Stomach (tissue), 19 donors: ENCODE measurements at places on chromosomes 7 and 10. TPM values are rescaled to one million over a fixed set of nuclear protein-coding genes. Genes with fewer than 3 reads are reported as not detected.

DNA sequence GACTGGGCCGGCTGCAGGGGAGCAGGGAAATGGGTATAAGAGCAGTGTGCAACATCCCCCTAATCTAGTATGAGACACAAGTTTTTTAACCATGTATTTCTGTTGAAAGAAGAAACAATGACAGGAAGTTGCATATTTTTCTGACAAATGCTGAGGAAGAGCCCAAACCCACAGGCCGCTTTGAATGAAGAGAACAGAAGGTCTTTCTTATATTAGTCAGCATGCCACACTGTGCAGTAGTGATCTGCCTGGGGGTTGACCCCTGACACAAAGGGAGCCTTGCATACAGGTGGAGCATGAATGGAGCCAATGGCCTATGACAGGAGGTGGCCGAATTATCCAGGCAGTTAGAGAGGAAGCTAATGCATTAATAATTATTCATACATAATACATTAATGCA, 518.3 kb downstream of the PLXDC2 start:
- no peaks in the 10 kb centered on the region for H3K27me3 ChIP-seq
- no peak overlapping the region for H3K27ac ChIP-seq
- H3K4me1 ChIP-seq = no peaks in the 10 kb centered on the region
- no peak overlapping the region for H3K4me3 ChIP-seq
- no peak for DNase-seq

- H3K4me3 ChIP-seq = no peak overlapping the region
- DNase-seq = no peak
- no peaks in the 10 kb centered on the region for H3K4me1 ChIP-seq
- no peak overlapping the region for H3K27ac ChIP-seq
- no peaks in the 10 kb centered on the region for H3K36me3 ChIP-seq
- H3K27me3 ChIP-seq = no peaks in the 10 kb centered on the region
Observed at GRCh38 chr7:24436131-24436920, 136.9 kb upstream of the PALS2 start.

DNA sequence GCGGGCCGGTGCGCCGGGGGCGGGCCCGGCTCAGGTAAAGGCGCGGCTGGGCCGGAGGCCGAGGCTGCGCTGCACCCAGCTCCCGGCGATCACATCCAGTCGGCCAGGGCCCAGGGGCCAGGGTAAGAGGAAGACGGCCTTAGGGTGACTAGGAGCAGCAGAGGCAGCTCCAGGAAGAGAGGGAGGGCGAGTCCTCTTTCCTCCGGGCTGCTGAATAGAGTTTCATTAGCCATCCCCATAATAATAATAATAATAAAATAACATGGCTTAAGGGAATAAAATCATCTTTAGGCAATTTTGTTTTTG, 44.8 kb upstream of the CDK1 start:
- H3K36me3 ChIP-seq = no peaks in the 10 kb centered on the region
- H3K27ac ChIP-seq = peak overlapping the region; percentile 95
- H3K4me1 ChIP-seq = peaks cover 14% of the 10 kb centered on the region
- peaks cover 35% of the 10 kb centered on the region for H3K27me3 ChIP-seq

GRCh38 chr7:100588438-100588837, 2.3 kb downstream of the FBXO24 start:
- H3K36me3 ChIP-seq = no peaks in the 10 kb centered on the region
- no peak for DNase-seq
- H3K4me1 ChIP-seq = peaks cover 32% of the 10 kb centered on the region
- no peak overlapping the region for H3K4me3 ChIP-seq
- no peak overlapping the region for H3K27ac ChIP-seq

DNA sequence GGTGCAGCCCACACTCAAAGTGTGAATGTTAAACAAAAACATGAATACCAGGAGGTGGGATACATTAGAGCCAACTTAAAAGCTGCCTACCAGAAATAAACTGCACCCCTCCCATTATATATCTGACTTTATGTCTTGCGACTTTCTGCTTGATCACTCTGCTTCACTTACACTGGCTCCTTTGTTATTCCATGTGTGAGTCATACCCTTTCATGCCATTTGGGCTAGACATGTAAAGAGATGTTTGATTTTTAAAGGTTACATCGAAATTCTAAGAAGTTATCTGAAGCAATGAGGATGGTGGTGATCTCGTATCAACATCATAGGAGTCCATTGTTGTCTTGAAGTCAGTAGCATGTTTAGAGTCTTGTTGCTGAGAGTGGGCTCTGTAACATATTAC, 31.6 kb upstream of the ETV1 start:
- DNase-seq = no peak
- H3K27ac ChIP-seq = no peak overlapping the region
- no peaks in the 10 kb centered on the region for H3K27me3 ChIP-seq
- no peaks in the 10 kb centered on the region for H3K4me1 ChIP-seq
- H3K4me3 ChIP-seq = no peak overlapping the region

GRCh38 chr7:8065356-8065813, 96.8 kb downstream of the GLCCI1 start:
- DNase-seq = no peak
- no peak overlapping the region for H3K27ac ChIP-seq
- peaks cover 6% of the 10 kb centered on the region for H3K4me1 ChIP-seq
- peaks cover 15% of the 10 kb centered on the region for H3K36me3 ChIP-seq
- H3K27me3 ChIP-seq = no peaks in the 10 kb centered on the region

GRCh38 chr7:15043931-15044330, 141.4 kb upstream of the DGKB start:
- H3K27ac ChIP-seq = no peak overlapping the region
- H3K36me3 ChIP-seq = no peaks in the 10 kb centered on the region
- no peaks in the 10 kb centered on the region for H3K4me1 ChIP-seq
- H3K27me3 ChIP-seq = no peaks in the 10 kb centered on the region

DNA sequence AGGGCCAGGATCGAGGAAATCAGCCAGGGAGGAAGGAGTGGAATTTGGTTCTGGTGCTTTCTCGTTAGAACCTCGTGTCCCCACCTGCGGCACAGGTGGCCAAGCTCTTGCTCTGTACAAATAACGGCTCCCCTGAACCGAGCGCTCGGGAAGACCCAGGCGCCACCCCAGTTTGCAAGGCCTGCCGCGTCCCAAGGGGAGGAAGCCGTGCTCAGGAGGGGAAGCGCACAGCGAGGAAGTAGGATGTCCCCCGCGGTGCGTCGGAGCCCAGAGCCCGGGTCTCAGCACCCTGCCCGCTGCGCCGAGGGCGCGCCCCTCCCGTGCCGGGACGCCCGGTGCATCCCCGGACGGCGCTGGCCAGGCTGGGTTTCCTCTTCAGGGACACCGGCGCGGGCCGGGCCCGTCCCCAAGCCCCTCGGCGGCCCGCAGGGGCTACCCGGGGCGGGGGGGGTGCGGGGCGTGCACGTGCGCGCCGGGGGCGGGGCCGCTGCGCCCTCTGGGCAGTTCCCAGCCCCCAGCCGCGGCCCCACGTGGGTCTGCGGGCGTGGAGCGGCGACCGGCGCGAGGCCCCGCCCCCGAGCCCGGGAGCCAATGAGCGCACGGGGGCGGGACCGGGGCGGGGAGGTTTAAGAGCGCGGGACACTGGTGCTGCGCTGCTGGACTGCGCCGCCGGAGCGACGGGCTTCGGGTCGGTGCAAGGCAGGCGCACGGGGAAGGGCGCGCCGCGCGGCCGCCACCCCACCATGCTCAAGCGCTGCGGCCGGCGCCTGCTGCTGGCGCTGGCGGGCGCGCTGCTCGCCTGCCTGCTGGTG, at the start of gene LFNG:
Gene LFNG, plus strand, starts transcription at position 656 of the 812 bp plus-strand sequence. Its CDS starts 88 bp downstream, at position 744.
- H3K27me3 ChIP-seq = peaks cover 55% of the 10 kb centered on the region
- DNase-seq = peak; percentile 93
- H3K4me3 ChIP-seq = peak within 1 kb of the TSS; percentile 70
- no peaks in the 10 kb centered on the region for H3K36me3 ChIP-seq
- peak within 1 kb of the TSS; percentile 90 for H3K27ac ChIP-seq
- peaks cover 57% of the 10 kb centered on the region for H3K4me1 ChIP-seq

The UNC5B gene
- polyA plus RNA-seq = 3.9 TPM

GRCh38 chr7:66050337-66050957, 25.2 kb upstream of the ASL start:
- no peak overlapping the region for H3K4me3 ChIP-seq
- no peaks in the 10 kb centered on the region for H3K36me3 ChIP-seq

DNA sequence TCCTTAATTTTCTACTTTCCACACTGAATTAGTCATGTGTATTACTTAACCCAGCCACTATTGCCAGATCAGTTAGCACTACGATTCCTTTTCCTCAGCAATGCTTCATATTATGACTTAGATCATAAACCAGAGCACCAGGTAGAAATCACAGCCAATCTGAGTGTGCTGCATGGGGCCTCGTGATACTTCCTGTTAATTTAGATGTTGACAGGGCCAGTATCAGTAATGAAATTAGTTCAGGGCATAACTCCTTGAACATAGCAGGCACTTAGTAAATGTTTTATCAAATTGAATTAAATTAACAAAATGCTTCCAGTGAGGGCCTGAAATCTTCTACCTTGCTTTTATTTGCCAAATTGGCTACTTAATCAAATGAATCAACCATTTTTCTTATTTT, 169.3 kb upstream of the LRGUK start:
- no peak overlapping the region for H3K27ac ChIP-seq
- DNase-seq = no peak
- H3K4me3 ChIP-seq = no peak overlapping the region
- no peaks in the 10 kb centered on the region for H3K27me3 ChIP-seq
- no peaks in the 10 kb centered on the region for H3K36me3 ChIP-seq

The MYO3A gene
- 0.55 TPM for polyA plus RNA-seq

DNA sequence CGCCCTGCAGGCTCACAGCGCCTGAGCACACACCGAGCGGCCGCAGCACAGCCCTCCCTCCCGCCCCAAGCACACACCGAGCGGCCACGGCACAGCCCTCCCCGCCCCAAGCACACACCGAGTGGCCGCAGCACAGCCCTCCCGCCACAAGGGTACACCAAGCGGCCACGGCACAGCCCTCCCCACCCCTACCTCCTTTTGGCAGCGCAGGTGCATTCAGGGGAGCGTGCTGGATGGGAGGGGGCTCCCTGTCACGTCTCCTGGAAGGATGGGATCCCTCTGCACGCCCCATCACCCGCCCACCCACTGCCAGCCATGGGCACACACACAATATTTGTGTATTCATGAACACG, 482.6 kb downstream of the DNAJB6 start:
- no peak overlapping the region for H3K27ac ChIP-seq
- no peaks in the 10 kb centered on the region for H3K36me3 ChIP-seq
- H3K27me3 ChIP-seq = peaks cover 14% of the 10 kb centered on the region
- no peaks in the 10 kb centered on the region for H3K4me1 ChIP-seq

GRCh38 chr10:102504179-102504975, 605 bp downstream of the SUFU start:
- H3K27me3 ChIP-seq = no peaks in the 10 kb centered on the region
- peak; percentile 68 for DNase-seq
- peak overlapping the region; percentile 100 for H3K4me3 ChIP-seq
- peak overlapping the region; percentile 85 for H3K27ac ChIP-seq

GRCh38 chr10:60331886-60332285, 57.8 kb downstream of the ANK3 start:
- no peaks in the 10 kb centered on the region for H3K27me3 ChIP-seq
- H3K27ac ChIP-seq = no peak overlapping the region
- no peaks in the 10 kb centered on the region for H3K36me3 ChIP-seq
- no peaks in the 10 kb centered on the region for H3K4me1 ChIP-seq

The ABI1 gene
- polyA plus RNA-seq = 19.7 TPM

GRCh38 chr10:70674560-70675495, 2.5 kb downstream of the ADAMTS14 start:
- H3K27ac ChIP-seq = no peak overlapping the region
- no peaks in the 10 kb centered on the region for H3K4me1 ChIP-seq
- H3K36me3 ChIP-seq = no peaks in the 10 kb centered on the region
